Fibroblast of mammary gland (primary cell): ENCODE measurements at places on chromosomes 16 and 17.
A peak's percentile ranks its signal among the peaks of the same experiment; 100 is the strongest.

- DNase-seq: no peak
These were observed 18.2 kb upstream of the METTL2A start for GRCh38 chr17:62405451-62405850.

- no peak for DNase-seq
These were observed 40.2 kb upstream of the CIBAR2 start for GRCh38 chr16:85152414-85153030.

DNA sequence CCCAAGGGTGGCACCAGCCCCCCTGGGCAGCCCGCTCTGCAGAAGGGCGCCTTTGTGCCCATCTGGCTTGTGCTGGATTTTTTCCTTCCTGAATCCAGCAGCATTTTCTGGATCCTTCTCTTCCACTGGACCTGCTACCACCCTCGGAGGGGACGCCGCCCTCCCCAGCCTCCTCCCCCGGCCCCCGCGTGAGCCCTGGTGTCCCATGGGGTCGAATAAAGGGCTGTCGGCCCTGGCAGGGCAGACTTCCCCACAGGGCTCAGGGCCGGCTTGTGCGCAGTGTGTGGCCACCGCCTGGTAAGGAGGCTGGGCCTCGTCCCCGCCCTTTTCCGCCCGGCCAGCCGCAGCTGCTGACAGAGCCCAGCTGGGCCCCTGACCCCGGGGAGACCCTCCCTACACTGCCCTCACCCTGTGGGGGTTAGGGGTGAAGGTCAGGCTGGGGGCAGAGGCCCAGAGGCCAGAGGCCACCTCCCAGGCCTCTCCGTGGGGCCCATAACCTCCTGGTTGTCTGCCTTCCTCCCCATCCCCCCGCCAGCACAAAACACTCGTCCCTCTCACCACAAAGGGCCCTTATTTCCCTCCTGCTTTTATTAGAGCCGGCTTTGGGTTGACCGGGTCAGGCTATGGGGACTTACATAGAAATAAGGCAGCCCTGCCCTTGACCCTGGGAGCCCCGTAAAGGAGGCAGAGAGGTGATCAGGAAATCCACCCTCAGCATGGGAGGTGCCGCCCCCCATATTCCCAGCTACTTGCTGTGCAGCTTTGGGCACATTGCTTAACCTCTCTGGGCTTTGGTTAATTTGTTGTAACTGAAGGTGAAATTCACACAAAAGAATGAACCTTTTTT, 179.3 kb upstream of the CIBAR2 start:
- DNase-seq: no peak

- DNase-seq: no peak
These were observed 397.4 kb downstream of the CA10 start for GRCh38 chr17:51761105-51761504.

- no peak for DNase-seq
These were observed 46.7 kb upstream of the LHX1 start for GRCh38 chr17:36890398-36891168.

DNA sequence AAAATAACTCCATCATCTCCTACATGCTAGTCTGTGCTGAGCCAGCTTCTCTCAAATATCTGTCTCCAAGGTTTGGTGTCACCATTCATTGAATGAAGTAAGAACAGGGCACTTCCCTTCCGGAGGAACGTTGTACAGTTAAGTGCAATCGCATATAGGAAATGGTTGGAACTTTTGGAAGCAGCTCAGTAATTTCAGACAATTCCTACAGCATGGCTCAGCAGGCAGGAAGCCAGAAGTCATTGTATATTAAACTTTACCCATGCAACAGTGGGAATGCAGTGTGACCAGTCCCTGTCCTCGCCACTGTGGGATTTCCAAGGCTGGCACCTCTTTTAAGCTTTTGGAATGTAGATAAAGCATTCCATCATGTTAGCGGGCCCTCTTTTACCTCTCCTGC, 51.1 kb upstream of the MYH2 start:
- peak; percentile 30 for DNase-seq

- no peak for DNase-seq
These were observed 3.0 kb downstream of the PDILT start for GRCh38 chr16:20401475-20402016.

DNA sequence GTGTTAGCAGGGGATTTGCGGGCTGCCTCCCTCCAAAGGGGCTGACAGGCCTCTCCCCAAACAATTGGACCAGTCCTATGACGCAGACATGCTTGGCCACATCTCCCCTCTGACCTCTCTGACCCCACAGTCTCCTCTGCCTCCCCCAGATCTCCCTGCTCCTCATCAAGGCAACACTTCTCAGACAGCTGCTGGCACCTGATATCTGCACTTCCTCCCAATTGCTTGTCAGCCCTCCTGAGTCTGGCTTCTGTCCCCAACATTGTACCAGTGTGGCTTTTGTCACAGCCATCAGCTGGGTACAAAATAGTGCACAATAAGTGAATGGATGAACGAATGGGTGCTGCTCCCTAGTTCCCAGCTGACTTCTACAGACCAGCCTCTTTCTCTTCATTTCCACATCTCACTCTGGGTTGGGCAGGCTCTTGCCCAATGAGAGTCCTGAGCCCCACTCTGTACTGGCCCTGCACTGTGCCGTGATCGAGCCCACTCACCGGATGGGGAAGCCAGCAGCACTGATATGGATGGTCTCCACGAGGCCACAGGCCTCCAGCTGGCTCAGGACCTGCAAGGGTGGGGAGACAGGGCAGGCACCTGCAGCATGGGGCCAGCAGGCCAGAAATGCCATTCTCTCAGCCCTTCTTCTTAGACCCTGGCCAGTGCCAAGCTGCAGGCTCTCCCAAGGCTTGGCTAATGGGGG, 17.1 kb downstream of the ZNHIT3 start:
- no peak for DNase-seq

- peak; percentile 60 for DNase-seq
These were observed at the start of gene DNAH9 for GRCh38 chr17:11598274-11599221. Gene DNAH9 (plus strand): TSS chr17:11598470. CDS start chr17:11598499, 29 bp downstream.

DNA sequence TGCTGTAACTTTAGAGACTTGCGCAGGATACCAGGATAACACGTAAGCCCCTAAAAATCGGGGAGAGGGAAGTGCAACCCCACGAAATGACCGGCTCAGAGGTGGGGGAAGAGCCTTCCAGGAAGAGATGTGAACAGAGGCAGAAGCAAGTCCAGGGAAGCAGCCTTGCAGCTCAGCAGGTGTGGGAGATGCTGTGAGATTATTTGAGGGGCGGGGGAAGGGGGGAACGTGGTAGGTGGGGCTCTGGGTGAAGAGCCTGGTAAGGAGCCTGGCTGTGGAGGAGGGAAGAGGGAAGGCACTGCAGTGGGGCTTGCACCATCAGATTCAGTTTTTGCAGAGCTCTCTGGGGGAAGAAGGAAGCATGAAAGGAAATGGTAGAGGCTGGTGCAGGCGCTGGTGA, 95.4 kb upstream of the CACNG5 start:
- DNase-seq: no peak

DNA sequence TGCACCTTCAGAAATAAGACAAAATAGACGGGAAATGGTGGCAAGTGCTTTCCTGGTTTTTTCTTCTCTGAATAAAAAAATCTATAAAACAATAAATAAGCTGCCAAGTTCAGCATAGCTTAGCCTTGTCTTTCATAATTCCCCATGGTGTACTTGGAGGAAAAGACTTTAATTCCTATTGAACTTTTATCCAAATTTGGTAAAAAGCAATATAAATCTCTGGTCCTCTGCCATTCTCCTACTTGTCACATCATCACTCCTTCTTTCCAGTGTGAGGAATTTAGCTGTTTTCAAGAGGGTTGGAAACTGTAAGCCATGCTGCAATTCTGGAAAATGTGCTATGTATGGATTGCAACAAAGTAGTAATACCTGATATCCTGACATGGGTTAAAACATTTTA, 551.8 kb upstream of the KIF2B start:
- no peak for DNase-seq

DNA sequence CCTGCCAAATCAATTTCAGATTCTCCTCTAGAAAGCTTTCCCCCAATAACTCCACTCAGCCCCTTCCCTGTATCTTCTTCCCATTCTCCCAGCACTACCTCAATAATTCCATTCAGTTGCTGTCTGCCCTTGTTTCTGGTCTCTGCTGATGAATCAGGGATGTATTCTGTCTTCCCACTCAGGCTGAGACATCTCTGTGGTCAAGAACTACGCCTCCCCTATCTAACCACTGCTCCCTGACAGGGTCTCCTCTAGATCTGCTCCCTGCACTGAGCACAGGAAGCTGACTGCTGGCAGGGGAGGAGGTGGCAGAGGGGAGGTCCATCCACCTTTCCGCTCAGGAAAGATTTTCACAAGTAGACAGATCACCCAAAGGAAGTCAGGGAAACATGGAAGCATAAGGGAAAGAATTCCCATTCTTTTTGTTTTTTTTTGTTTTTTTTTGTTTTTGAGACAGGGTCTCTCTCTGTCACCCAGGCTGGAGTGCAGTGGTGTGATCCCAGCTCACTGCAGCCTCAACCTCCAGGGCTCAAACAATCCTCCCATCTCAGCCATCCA, 16.9 kb upstream of the SP2 start:
- DNase-seq: peak; percentile 68

- DNase-seq: no peak
These were observed 4.7 kb downstream of the LMF1 start for GRCh38 chr16:966035-966434.

GRCh38 chr16:54579106-54579728, 292.6 kb upstream of the IRX3 start:
- no peak for DNase-seq

- no peak for DNase-seq
These were observed 40.2 kb downstream of the C16orf87 start for GRCh38 chr16:46790599-46791270.

GRCh38 chr16:19419698-19420075, 2.0 kb downstream of the TMC5 start:
- peak; percentile 63 for DNase-seq

- DNase-seq: peak; percentile 68
These were observed 9.3 kb downstream of the HEXIM2 start for GRCh38 chr17:45170931-45171337.

DNA sequence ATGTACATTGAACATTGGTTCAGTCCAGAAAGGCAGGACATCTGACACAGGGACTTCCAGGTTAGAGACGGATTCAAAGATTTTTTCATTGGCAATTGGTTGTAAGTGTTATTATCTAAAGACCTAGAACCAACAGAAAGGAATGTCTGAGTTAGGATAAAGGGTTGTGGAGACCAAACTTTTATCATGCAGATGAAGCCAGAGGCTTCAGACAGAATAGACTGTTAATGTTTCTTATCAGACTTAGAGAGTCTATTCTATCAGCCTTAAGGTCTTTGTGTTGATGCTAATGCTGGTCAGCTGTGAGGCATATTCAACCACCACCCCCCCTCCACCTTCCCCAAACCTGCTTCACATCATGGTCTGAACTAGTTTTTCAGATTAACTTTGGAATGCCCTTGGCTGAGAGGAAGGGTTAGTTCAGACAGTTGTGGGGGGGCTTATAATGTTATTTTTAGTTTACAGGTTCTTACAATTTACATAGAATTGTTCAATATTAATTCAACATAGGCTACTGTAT, 2.1 kb upstream of the ITGB3 start:
- no peak for DNase-seq

- peak; percentile 85 for DNase-seq
These were observed 700 bp downstream of the UBN1 start for GRCh38 chr16:4847774-4848587.

GRCh38 chr16:74736531-74737157, 36.0 kb upstream of the MLKL start:
- DNase-seq: peak; percentile 7

GRCh38 chr17:45320349-45320930, 3.6 kb upstream of the MAP3K14 start:
- peak; percentile 71 for DNase-seq

GRCh38 chr17:68422821-68423220, 34.5 kb downstream of the WIPI1 start:
- DNase-seq: no peak

GRCh38 chr16:27359051-27359450, 42.9 kb upstream of the IL21R start:
- DNase-seq: no peak

- no peak for DNase-seq
These were observed 17.9 kb upstream of the DPEP1 start for GRCh38 chr16:89595330-89596060.

- DNase-seq: peak; percentile 91
These were observed 20.9 kb downstream of the SPACA3 start for GRCh38 chr17:33012522-33013033.

GRCh38 chr17:57513569-57513968, 231.5 kb downstream of the CCDC182 start:
- no peak for DNase-seq

GRCh38 chr16:71311553-71312158, 22.5 kb upstream of the CMTR2 start:
- peak; percentile 14 for DNase-seq

- DNase-seq: peak; percentile 67
These were observed 394.1 kb downstream of the SOX9 start for GRCh38 chr17:72514891-72515290.

DNA sequence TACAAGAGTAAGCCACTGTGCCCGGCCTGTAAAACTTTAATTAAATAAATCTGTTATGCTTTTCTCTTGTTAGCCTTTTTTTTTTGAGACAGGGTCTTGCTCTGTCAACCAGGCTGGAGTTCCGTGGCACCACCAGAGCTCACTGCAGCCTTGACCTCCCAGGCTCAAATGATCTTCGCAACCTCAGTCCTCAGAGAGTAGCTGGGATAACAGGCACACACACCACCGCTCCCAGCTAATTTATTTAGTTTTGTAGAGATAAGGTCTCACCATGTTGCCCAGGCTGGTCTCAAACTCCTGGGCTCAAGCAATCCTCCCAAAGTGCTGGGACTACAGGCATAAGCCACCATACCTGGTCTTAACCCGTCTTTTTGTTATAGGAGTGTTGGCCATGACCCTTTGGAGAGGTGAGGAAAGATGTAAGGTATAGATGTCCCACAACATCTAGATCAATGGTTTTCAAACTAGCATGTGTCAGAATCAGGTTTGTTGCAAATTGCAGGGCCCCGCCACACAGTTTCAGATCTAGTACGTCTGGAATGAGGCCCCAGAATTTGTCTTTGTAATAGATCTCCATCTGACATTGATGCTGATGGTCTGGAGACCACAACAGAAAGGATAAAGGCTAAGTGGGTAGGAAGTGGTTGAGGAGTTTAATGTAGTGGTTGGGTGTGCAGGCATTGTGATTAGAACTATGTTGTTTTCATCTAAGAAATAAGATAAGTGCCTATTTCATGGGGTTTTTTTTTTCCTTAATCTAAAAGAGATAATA, 4.3 kb upstream of the GGA2 start:
- DNase-seq: no peak

DNA sequence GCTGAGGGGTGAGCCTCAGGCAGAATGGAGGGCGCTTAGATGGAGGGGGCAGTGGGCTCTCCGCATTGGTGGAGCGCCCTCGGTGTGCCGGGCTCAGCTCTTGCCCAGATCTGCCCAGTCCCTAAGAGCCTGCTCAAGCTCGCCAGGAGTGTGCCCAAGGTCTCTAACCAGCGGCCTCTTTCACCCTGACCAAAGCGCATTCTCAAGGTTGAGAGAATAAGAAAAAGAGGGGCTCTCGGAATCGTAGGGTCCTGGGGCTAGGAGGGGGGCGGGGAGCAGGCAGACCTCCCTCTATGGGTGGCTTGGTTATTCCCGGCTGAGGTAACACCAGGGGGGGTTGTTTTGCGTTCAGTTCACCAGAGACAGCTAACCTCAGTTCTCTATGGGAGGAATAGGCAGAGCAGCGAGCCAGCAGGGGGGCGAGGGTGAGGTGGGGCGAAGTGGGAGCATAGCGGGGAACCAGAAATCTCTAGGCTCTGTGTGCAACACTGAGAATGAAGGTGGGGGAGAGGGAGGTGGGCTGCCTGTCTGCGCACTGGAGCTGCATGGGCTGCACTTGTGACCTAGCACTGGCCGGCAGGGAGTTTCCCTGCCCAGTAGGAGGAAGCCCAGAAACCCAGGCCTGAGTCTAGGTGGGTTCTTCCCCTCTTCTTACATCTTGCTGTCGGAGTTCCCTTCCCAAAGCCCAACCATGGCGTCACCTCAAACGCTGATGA, 3.0 kb downstream of the TMEM132E start:
- no peak for DNase-seq

GRCh38 chr16:26578748-26579147, 488.0 kb upstream of the C16orf82 start:
- no peak for DNase-seq
